Dermis microvascular lymphatic vessel endothelial cell (primary cell): ENCODE measurements at places on chromosomes 11 and 22. TPM values are rescaled to one million over a fixed set of nuclear protein-coding genes. Genes with fewer than 3 reads are reported as not detected.
A peak's percentile ranks its signal among the peaks of the same experiment; 100 is the strongest.

- peak; percentile 23 for DNase-seq
These were observed 18.5 kb upstream of the TMEM184B start for GRCh38 chr22:38291201-38291777.

The APOBEC3A gene
- total RNA-seq, result not detected in 2 replicates

DNA sequence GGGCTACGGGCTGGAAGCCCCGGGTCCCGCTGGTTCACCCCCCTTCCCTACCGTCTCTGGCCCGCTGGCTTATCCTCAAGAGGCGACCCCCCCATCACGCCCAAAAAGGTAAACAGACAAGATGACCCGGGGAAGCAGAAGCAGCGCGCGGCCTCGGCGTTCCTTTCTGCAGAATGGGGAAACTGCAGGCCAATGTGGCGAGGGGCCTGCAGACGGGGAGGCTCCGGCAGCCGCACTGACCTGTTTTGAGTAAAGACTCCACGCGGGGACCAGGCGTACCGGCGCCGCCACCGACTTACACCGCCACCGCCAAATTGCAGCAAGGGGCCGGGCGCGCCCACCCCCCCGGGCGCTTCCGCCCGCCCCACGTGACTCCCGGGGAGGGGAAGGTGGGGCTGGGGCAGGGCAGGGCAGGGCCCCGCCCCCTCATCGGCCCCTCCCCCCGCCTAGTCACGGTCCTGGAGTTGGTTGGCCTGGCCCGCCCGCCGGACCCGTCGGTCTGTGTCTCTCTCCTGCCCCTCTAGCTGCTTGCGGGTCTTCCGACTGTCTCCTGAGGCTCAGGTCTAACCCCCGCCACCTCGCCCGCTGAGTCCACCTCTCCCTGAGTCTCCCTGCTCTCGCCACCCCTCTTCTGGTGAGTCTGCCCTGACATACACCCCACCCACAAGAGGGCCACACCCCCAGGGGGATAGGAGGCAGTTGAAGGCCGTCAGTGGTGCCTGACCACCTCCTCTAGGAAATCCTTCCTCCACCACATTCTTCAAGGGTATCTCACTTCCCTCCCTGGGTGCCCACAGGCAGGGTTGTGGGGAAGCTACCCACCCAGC is at the start of gene ARAP1:
ARAP1 (minus strand) TSS at position 321 of the 827 bp plus-strand sequence. CDS start 25,280 bp downstream, outside the sequence.
- DNase-seq, result peak; percentile 21

DNA sequence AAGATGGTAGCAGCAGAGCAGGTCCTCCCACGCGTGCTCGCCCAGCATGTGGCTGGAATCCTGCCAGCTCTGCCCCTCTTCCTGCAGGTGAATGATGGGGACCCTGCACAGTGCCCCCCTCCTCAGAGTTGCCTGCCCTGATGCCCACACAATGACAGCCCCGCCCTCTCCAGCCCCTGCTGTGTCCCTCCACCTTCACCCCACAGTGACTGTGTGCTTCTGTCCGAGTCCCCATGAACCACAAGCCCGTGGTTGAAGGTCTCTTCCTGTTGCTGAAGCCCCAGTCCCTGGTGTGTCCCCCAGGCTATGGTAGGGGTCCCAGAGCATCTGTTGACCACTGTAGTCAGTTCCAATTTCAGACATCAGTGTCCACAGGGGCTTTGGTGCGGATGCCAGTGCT is 71.0 kb downstream of the BRD1 start:
- no peak for DNase-seq

GRCh38 chr11:80412604-80413003 is 971.8 kb upstream of the TENM4 start:
- DNase-seq, result no peak

- no peak for DNase-seq
These were observed 25.1 kb downstream of the GLB1L2 start for GRCh38 chr11:134356656-134357544.

DNA sequence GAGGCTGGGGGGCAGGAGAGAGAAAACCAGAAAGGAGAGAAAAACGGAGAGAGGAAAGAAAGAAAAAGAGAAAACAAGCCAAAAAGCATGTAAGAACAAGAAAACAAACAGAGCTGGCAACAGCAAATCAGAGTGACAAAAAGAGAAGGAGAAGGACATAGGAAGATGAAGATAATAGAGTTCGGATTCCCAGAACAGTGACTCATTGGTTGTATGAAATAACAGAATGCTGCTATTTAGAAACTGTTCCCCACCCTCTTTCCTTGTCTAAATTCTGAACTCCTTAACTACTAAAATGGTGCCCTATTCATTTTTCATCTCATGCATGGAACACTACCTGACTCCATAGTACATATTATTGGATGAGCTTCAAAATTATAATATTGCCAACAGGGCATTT is 317.4 kb downstream of the C11orf87 start:
- DNase-seq, result no peak

The OVOL1 gene
- not detected in 2 replicates for total RNA-seq

The OR51E2 gene
- not detected in 2 replicates for total RNA-seq

- no peak for DNase-seq
These were observed 83.6 kb downstream of the CLPB start for GRCh38 chr11:72350752-72351151.

DNA sequence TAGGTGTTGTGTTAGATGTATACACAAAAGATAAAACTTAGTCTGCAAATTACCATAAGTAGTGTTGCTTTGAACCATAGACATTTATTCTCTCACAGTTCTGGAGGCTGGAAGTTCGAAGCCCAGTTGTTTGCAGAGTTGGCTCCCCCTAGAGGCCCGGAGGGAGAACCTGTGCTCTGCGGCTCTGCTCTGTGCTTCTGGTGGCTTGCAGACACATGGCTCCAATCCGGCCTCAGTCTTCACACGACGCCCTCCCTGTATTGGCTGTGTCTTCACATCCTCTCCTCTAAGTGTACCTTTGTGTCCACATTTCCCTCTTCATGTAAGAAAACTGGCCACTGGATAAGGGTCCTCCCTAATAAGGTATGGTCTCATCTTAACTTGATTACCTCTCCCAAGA is 128.4 kb downstream of the OPCML start:
- no peak for DNase-seq

DNA sequence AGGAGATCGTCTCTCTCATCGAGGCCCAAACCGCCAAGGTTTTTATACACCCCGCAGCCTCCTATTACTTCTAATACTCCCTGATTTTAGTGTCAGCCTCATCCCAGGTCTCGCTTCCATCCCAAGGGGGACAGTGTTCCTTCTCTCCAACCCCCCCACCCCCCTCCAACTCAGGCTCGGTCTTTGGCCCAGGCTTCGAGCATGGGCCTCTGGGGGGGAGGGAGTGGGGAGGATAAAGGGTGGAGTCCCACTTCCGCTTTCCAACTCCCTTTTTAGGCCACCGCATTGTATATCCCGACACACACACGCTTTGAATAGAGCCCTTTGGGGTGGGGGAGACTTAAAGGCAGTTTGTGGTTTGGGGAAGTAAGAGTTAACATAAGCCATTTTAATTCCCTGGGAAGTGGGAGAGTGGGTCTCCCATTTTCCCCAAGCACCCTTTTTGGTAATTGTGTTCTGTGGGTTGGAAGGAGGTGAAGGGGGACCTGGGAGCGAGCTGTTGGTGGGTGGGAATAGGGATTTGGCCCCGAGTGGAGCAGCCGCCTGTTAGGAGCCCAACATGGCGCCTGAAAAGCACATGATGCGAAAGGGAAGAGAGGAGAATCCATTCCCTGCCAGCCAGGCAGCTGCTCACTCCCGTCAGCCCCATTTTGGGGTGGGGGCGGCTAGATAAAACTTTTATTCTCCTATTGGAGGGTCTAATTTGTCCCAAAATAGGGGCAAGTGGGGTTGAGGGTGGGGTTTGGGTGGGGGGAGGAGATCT is 844 bp downstream of the PCF11 start:
- peak; percentile 58 for DNase-seq

GRCh38 chr22:18110954-18111758 is 547 bp downstream of the TUBA8 start:
- DNase-seq, result no peak

The CCDC87 gene
- total RNA-seq, result 0.13 TPM in 2 replicates

DNA sequence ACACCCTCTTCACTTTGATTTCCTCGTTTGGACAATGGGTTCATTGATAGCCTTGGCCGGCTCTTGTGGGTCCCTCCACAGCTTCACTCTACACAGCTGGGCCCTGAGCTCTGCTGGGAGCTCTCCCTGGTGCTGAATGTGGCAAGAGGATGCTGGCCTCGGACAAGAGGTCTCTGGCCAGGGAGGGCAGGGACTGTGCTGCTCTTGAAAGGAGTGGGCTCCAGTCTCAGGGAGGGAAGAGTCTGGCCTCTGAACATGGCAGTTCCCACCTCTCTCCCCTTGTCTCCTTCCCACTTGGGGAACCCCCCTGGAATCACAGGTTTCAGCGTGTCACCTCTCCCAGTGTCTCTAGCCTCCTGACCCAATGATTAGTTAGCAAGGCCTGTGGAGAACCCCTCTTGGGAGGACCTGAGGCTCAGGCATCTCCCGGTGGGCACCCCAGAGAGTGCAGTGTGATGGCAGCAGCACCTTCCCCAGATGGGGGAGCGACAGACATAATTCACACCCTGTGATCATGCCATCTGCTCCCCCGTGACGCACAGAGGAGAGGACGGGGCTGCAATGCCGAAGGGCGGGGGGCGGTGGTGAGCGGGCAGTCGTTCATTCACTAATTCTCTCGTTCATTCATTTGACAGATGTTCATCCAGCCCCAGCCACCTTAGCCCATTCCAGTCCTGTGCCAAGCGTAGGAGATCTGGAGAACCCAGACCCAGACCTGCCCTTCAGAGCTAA is 2.8 kb upstream of the CABP7 start:
- DNase-seq, result peak; percentile 69

The CATSPER1 gene
- 0.13 TPM in 1 of 2 replicates, not detected in the other for total RNA-seq

The PDGFD gene
- 25.0 and 77.1 TPM in 2 replicates for total RNA-seq

The OR52K1 gene
- not detected in 2 replicates for total RNA-seq

The NNMT gene
- total RNA-seq, result 133 and 251 TPM in 2 replicates

- no peak for DNase-seq
These were observed 53.4 kb upstream of the SPATA19 start for GRCh38 chr11:133898770-133899115.

DNA sequence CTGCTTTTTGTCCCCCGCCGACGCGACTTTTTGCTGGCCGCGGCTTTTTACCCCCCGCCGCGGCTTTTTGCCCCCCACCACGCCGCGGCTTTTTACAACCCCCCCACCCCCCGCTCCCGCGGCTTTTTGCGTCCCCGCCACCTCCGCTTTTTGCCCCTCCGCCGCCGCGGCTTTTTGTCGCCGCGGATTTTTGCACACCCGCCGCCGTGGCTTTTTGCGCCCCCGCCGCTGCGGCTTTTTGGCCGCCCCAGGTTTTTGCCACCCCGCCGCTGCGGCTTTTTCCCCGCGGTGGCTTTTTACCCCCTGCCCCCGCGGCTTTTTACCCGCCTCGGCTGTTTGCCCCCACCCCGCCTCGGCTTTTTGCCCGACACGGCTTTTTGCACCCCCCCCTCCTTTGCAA is 205.5 kb downstream of the CCT8L2 start:
- no peak for DNase-seq
